GOT3 (cell line): ENCODE measurements at places on chromosomes 5 and 9.

DNA sequence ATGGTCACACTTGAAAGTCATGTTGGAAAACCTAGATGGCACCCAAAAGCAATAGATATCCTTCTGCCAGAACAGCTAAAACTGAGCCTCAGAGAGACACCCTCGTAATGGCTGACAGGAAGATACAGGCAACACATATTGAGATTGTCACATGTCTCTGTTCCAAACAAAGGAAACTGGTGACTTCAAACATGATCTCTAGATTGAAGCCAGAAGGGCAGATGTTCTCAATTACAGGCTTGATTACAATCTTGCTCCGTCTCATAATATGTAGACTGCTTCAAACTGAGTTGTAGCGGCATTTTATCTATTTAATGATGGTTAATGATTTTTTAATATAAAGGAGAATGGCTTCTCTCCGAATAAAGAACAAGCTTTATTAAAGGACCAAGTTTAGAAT, 774.3 kb downstream of the KCTD16 start:
- DNase-seq: no peak

DNA sequence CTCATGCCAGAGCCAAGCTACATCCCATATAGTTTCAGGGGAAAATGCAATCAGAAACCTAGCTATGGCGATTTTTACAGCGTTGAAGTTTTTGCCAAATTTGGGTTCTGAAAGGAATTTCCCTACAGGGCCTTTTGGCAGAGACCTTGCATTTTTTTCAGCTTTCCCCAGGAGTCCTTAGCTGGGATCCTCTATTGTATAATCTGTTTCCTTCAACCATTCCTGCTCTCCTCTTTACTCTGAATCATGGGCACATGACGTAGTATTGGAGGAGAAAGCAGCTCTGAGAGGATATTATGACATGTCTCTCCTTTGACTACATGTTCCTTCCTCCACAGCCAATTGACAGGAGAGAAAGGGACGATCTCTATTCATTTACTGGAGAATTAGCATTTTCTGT, 118.5 kb upstream of the ERCC6L2 start:
- DNase-seq: no peak

GRCh38 chr5:65555287-65555686, 7.7 kb downstream of the CENPK start:
- DNase-seq: no peak

GRCh38 chr5:130805648-130806047, 359.4 kb downstream of the HINT1 start:
- no peak for DNase-seq

- no peak for DNase-seq
These were observed 151.0 kb downstream of the NXNL2 start for GRCh38 chr9:88685966-88686365.

DNA sequence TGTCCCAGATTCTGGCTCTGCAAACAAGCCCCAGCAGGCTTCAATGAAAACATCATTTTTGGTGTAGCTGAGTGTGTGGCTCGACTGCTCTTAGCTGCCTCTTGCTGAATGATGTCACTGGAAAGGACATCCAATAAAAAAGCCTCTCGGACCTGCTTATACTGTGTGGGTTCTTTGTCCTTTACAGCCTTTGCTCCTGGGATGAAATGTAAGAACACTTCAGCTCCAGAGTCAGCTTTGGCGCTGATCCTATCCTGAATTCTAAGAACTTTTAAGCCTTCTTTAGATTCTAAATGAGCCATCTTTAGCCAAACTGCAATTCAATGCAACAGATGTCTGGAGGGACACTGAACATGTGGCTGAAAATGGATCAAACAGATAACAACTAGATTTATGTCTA, 404.6 kb upstream of the C9orf72 start:
- DNase-seq: no peak

DNA sequence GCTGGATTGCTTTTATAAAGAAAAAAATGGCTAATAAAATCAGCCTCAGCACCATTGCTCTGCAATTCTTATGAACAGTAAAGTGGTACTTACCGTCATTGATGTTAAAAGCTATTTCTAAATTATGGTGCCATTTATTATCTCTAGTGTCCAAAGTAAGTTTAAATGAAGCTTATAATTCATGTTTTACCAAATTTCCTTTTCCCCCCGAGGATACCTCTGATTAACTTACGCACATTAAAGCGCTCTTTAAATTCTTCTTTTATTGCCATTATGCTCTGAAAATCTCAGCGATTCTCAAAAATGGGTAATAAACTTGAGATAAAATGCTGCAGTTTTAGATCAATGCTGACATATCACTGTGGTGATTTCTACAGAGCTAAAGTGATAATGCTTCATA, 13.5 kb downstream of the TLX3 start:
- no peak for DNase-seq

- no peak for DNase-seq
These were observed 182.9 kb upstream of the TNC start for GRCh38 chr9:115300874-115301273.

DNA sequence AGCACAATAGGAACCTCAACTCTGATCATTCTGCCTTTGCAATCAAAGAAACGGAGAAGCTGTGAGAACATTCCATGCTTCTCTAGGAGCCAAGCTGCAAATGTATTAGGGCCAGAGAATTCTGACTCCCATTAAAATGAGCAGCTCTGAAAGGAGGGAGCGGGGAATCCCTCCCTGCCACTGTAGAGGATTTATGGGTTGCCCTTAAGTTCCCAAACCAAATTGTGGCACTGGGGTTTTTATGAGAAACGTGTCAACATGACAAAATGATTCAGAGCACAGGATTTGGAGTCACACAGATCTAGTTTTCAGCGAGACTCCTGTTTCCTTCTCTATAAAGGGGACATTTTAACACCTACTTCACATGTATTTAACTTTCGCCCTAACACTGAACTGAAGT, 1.8 kb downstream of the IL6ST start:
- no peak for DNase-seq

GRCh38 chr9:110768886-110769285, 100.3 kb downstream of the MUSK start:
- DNase-seq: no peak
